ENCODE measurements at places on chromosomes 1 and 21.
A peak's percentile ranks its signal among the peaks of the same experiment; 100 is the strongest.

GRCh38 chr1:30329263-30329753 lies 394.1 kb downstream of the MATN1 start:
- no peak for DNase-seq

- no peak for DNase-seq
Measured at GRCh38 chr1:100626397-100626796, 88.5 kb downstream of the GPR88 start.

DNA sequence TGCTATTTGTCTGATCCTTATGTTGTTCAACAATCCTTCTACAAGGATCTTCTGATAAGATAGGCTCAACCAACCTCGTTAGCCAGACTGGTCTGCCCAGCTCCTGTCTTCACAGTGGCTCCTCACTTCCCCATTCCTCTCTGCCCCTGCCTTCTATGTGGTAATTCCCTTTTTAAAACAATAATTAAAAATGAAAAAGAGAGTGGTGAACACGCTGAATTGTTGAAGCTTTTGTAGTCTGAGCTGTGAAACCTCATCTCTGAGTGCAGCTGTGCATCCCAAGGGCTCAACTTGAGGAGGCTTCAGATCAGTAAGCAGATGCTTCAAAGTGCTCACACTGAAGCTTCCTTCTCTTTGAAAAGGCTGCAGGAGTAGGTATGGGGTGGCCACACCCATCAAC lies 70.7 kb upstream of the JUN start:
- no peak for DNase-seq

DNA sequence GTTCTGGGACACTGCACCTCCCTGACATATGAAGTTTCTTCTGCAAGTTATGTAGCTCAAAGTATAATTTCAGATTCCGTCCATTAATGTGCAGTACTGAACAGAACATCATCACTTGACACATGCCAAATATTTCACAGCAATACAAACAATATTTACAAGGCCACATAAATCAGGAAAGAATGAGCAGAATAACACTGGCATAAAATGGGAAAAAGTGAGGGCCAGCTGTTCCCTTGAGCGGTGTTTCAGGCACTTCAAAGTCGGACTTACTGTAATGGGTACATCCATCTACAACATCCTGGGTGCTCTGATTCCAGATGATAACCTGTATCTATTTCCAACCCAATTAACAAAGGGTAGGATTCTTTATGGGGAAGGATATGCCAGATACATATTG lies 217.4 kb downstream of the APP start:
- DNase-seq = no peak

- DNase-seq = no peak
Measured at GRCh38 chr1:18166341-18166740, 58.7 kb downstream of the IGSF21 start.

GRCh38 chr1:62325681-62326080 lies 6.4 kb upstream of the KANK4 start:
- DNase-seq = no peak

- DNase-seq = peak; percentile 76
Measured at GRCh38 chr21:36792505-36792967, 93.6 kb downstream of the SIM2 start.

GRCh38 chr1:119885903-119886783 lies 10.2 kb downstream of the ADAM30 start:
- DNase-seq = peak; percentile 9

- peak; percentile 68 for DNase-seq
Measured at GRCh38 chr1:182615468-182616129, 11.4 kb upstream of the RGS16 start.

DNA sequence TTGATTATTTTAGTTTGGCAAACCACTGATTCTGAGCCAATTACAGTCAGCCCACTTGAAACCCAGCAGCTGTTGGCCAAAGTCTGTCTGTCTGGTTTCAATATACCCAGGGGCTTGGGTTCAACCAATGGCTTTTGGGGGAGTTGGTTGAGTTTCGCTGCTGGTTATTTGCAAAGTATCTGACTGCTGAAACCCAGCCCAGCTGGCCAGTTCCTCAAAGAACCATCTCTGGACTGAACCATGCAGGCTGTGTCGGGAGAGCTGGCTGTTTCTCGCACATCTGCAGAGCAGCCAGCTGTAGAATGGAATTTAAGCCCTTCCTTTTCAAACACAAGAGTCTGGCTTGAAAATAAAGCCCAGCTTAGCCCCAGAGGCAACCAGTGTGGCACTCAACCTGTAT lies 66.0 kb upstream of the PAX7 start:
- no peak for DNase-seq

DNA sequence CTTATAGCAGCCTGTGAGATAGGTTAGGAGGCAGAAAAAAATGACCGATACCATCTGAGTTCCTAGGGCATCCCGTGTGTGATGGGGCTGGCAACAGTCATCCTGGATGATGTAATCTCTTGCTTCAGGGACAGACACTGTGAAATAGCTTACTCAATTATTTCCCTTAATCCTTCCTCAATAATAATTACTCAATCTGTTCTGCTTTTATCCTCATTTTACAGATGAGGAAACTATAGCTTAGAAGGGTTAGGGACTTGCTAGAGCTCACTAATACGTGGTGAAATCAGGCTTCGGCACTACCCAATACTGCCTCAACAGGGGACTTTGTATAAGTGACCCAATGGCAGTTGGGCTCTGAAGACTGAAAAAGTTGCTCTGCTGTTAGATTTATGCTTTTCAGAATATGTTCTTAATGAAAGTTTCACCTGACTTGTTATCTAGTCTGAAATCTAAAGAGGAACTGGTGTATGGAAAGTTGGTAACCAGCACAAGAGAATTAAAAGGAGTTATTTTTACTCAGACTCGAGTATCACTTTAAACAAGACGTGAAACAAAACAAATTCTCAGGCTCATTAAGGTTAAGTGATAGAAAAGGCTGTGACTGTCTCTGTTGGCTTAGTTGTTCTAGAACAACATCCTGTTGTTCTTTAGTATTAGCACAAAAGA lies 14.4 kb downstream of the CD55 start:
- DNase-seq = no peak

- no peak for DNase-seq
Measured at GRCh38 chr1:227558732-227559262, 4.6 kb upstream of the ZNF678 start.

DNA sequence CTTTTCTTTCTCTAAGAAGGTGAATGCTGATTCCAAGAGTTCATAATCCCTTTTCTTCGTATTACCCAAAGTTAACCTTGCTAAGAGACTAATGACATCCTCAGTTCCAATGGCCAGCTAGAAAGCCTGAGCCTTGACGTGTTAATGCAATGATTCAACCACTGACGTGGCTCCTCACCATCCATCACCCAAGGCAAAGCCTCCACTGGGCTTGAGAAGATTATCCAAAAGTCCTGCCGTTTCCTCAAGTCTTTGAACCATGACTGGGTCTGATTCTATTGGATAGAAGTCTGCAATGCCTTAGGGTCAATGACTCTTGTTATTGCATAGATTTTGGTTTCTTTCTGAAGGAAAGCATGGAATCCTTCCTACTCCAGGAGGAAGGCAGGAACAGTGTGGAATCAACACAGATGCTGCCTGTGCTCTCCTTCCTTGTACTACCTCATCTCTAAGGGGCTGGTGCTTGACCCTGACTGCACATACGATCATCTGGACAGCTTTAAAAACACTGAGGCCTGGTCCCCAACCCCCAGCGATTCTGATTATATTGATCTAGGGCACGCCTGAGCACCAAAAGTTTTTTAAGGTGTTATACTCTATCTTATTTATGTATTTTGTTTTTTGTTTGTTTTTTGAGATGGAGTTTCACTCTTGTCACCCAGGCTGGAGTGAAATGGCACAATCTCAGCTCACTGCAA lies 69.3 kb upstream of the ANGPTL1 start:
- DNase-seq = no peak

DNA sequence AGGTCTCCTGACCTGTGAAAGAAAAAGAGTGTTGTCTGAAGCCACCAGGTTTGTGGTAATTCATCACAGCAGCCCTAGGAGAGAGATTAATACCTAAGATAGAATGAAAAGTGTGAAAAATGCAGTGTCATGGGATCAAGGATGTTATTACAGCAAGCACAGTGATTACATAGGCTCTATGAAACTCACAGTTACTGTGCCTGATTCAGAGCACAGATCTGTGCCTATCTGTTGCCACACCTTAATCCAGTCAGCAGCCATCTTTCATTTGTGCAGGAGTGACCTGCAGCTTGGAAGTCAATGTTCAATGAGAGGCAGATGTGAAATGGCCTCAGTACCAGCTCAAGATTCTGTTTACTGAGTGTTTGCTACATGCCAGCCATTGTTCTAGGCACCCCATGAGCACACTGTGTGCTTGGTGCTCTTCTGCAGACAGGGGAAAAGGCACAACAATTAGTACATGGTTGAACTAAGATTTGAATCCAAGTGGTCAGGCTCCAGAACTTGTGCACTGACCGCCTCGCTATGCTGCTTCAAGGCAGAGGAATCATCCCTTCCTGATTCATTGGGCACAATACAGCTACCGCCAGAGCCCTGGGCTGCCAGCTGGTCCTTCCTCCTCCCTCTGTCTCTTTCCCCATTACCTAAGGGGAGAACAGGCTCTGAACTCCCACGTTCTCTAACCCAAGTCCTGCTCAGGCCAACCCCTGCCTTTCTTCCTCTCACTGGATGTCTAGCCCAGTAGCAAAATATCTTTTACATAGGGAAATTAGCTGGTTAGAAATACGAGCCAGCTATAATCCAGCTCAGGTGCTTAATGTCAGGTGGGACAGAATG lies 56.3 kb upstream of the NEK2 start:
- no peak for DNase-seq

GRCh38 chr1:71777094-71777493 lies 505.2 kb downstream of the NEGR1 start:
- DNase-seq = no peak

DNA sequence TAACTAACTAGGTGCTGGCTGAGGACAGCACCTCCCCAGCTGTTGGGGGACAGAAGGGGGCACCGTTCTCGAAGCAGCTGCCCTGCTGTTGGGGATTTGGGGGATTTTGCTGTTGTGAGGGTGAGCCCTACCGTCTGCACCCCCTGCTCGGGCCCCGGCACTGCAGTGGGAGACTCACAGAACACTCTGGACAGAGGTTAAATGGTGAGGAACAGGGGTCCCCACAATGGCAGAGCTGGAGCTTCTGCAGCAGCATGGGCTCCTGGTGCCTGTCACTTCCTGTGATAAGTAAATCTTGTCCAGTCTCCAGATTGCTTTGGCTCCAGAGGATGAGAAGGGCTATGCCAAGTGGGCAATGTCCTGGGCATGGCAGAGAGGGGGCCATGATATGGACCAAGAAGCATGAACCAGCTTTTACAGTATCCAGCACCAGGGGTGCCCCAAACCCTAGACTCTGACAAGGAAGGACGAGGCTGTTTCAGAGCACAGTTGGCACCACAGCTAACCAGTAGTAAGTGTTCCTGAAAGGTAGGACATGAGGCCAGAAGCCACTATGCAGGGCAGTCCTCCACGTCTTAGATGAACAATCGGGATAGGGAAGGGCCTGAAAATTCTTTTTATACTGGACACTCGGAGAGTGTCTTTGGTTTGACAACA lies 365.1 kb upstream of the VAMP3 start:
- DNase-seq = no peak

DNA sequence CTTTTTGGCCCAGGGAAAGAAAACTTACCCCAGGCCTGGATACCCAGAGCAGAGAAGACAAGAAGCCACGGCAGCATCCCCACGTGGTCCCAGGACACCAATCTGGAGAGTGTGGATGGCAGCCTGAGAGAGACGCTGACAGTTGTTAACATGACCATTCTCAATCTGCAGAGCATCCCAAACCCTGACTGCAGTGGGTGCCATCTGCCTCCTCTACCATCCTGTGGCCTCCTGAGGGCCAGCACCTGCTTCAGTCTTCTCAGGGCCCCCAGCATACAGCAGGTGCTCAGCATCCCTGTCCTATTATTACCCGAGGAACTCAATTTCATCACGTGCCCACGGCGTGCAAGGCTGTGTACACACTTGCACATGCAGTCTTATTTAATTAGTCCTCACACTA lies 785 bp downstream of the PGLYRP4 start:
- DNase-seq = no peak

GRCh38 chr1:61133335-61134019 lies 51.1 kb downstream of the NFIA start:
- DNase-seq = no peak

DNA sequence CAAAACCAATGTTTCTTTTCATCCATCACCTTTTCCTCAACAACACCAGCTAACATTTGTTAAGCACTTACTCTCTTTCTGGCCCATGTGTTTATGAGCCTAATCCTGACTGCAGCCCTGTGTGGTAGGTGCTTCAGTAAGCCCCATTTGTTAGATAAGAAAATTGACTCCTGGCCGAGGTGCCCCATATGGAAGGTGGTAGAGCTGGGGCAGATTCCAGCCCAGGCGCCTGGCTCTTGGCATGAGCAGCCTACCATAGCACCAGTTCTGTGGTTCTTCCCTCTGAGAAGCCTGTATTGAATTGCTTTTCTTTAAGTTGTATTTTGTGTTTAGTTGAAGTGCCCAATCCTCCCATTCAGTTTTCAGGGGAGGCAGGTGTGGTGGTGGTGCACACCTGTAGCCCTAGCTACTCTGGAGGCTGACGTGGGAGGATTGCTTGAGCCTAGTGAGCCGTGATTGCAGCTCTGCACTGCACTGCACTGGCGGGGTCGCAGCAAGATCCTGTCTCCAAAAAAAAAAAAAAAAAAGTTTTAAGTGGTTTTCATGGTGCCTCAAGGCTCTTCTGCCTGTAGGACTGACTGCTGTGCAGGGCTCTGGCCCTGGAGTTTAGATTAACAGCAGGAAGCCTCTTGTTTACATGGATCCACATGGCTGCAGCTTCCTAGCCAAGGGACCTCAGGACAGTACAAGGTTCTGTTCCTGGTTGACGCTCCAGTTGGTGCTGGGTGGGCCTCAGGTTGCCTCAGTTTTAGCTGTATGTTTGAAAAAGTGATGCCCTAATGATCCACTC lies 125.9 kb downstream of the MRPS6 start:
- peak; percentile 77 for DNase-seq

GRCh38 chr21:42112857-42113256 lies 41.7 kb downstream of the UMODL1 start:
- peak; percentile 82 for DNase-seq

- DNase-seq = no peak
Measured at GRCh38 chr21:31873696-31874599, 1.1 kb downstream of the HUNK start.

DNA sequence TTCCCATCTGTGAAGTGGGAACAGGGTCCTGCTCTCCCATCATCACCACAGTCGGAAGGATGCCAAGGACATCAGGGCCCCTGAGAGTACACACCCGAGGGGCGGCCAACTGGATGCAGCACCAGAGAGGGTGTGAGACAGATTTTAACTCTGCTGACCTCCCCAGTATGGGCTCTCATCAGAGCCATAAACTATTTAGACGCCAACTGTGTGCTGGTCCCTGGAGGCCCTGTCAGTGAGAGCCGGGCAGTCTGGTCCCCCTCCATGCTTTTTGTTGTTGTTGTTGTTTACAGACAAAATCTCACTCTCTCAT lies 1.7 kb downstream of the FGR start:
- no peak for DNase-seq

DNA sequence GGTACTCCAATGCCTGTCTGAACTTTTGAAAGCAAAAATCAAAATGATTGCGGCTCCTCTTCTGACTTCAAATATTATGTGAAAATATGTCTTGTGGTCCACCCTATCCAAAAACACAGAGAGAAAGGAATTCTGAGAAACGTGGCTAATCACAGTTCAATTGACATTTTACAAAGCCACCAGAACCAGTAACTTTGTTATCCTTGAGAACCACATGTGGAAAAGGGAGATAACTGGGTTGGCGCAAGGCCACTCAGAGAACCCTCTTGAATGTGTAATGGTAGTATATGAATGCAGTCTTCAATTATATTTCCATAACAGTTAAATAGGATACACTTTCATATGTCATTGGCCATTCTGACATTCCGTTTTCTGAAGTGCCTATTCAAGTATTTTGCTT lies 1030.0 kb upstream of the TMPRSS15 start:
- no peak for DNase-seq

GRCh38 chr1:218347723-218348627 lies 2.8 kb downstream of the TGFB2 start:
- peak; percentile 12 for DNase-seq

Measured in G401 (cell line).